ENCODE measurements at places on chromosomes 6 and 20.

- no peak for DNase-seq
These were observed 23.2 kb downstream of the LAMA4 start for GRCh38 chr6:112231164-112231563.

DNA sequence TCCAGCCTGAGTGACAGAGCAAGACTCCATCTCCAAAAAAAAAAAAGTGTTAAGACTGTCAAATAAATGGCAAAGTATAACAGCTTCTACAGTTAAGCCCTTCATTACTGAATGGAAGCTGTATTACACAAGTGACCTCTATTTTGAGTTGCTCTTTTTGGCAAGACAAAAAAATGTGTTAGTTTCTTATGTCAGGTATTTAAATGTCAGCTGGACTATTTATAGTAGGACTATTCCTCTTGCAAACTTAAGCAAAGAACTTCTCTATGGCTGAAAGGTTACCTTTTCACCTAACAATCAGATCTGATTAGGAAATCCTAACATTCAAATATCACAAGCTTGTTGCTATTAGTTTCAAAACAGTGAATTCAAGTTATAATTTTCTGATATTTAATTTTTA is 12.4 kb downstream of the UBE2V1 start:
- DNase-seq = no peak

DNA sequence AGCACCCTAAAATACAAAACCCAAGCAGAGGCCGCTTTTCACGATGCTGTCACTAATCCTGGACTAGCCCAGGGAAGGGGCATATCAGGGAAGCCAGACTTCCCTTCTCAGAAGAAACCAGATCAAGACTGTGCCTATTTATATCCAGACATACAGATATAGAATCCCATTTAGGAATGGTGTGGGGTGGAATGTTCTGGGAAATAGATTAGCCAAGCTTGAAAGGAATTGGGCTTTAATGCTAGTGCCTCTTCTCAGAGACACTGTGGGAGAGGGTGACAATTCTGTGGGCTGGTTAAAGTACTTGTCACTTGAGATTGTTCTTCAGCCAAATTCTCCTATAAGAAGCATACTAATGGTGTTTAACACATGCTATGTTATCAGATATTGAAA is 45.5 kb downstream of the SNAP25 start:
- no peak for DNase-seq

- no peak for DNase-seq
These were observed 127.4 kb downstream of the CD24 start for GRCh38 chr6:106847116-106847515.

Measured in fibroblast of upper back skin (primary cell).